ENCODE measurements at places on chromosomes 3 and 15.

GRCh38 chr3:196889844-196890708 lies 22.4 kb downstream of the SENP5 start:
- DNase-seq: no peak

GRCh38 chr15:31372635-31373091 lies 46.0 kb downstream of the KLF13 start:
- no peak for DNase-seq

DNA sequence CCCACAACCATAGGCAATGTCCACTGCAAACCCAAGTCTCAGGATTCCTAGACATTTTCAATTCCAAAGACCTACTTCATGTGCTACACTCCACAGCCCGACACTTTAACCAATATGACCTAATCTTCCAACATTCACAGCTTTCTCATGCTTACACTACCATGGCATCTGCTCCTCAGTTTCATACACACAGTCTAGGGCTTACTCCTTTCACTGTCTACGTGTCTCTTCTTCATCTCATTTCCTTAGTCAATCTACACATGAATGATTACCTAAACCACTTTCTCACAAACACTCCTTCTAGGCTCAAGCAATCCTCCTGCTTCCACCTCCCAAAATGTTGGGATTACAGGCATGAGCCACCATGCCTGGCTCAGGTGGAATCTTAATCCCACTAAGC lies 106.3 kb downstream of the STAG1 start:
- DNase-seq: no peak

DNA sequence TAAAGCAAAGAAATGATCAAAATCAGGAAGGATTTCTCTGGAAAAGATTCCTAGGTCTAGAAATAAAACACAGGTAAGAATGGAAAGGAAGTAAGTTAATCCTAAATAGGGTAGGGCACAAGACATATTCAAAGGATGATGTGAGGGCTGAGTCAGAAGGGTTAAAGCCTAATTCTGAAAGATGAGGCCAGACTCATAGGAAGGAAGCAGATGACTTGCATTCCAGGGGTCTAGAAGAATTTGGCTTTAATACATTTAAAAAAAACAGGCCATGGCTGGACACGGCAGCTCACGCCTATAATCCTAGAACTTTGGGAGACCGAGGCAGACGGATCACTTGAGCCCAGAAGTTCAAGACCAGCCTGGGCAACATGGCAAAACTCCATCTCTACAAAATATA lies 3.2 kb downstream of the SSR3 start:
- DNase-seq: no peak

- DNase-seq: no peak
These were observed 247.6 kb upstream of the PROK2 start for GRCh38 chr3:72032441-72033135.

DNA sequence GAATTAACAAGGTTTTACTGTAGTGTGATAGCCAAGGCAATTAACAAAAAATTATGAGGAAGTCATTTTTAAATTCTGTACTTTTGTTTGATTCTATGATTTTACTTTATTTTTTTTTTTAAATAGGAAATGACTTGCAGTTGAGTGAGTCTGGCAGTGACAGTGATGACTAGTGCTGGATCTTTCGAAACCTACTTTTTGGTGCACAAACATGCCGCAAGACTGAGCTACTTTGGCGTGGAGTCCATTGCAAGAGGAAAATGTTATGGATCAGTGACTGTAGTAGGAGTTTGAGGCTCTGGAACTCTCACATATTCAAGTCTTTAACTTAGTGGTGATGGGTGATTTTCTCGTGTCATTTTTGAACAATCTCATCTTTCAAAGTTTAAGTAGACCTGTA lies 11.6 kb downstream of the EAF1 start:
- DNase-seq: no peak

GRCh38 chr15:78983146-78983918 lies 38.5 kb upstream of the CTSH start:
- DNase-seq: no peak

DNA sequence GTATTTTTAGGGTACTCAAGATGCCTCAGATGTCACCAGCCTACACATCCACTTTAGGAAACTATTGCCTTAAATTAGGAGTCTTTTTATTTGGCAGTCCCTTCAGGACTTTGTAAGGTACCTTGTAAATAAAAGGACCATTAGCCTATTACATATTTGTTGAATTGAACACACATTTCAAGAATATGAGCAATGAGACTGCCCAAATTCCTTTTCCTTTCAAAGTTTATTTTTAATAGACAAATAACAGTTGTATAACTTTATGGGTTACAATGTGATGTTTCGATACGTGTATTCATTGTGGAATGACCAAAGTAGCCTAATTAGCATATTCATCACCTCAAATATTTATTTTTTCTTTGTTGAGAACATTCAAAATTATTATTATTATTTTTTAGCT lies 176.7 kb upstream of the PDZRN3 start:
- no peak for DNase-seq

GRCh38 chr3:69740103-69741021 lies 1.1 kb downstream of the MITF start:
- no peak for DNase-seq

- no peak for DNase-seq
These were observed 3.7 kb downstream of the SLCO3A1 start for GRCh38 chr15:91857224-91857585.

GRCh38 chr15:77027697-77028450 lies 32.9 kb downstream of the PSTPIP1 start:
- DNase-seq: no peak

All from T-helper 22 cell (primary cell).